Stimulated activated CD4-positive, alpha-beta T cell treated with anti-CD3 and anti-CD28 coated beads, Interleukin-4, amount 100 ng/mL, for 24 hours (primary cell): ENCODE measurements at places on chromosomes 12 and 14.

DNA sequence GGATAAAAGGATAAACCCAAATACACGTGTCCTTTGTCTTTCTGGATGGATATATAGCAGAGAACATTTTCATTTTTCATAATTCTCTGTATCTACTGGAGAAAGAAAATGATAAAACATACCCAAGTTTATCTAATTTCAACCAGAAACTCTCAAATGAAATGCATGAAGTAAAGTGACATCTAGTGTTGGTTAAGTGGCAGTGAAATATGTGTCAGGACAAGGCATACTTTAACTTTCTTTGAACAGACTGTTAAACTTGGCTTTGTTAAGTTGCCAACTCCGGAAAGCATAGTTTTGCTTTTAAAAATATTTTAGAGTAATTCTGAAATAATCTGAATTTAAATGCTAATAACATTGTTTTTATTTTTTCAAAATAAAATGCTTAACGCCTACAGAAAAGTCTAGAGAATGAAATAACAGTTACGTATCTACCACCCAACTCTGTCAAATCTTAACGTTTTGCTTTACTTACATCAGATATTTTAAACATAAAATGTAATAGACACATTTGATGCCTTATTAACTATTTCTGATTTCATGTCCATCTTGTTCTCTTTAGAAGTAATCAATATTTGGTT is 25.2 kb upstream of the NTN4 start:
- no peak for DNase-seq

DNA sequence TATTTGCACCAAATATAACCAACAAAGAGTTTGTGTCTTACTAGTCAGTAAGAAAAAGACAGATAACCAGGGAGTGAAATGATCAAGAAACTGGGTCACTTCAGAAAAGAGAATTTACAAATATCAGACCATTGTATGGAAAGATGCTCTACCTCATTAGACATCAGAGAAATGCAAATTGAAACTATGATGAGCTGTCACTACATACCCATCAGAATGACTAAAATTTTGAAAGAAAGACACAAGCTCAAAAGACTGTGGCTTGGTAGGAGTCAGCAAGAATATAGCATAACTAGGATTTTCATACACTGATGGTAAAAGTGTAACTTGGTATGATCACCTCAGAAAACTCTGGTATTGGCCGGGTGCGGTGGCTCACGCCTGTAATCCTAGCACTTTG is 247.2 kb downstream of the BMP4 start:
- DNase-seq: no peak

DNA sequence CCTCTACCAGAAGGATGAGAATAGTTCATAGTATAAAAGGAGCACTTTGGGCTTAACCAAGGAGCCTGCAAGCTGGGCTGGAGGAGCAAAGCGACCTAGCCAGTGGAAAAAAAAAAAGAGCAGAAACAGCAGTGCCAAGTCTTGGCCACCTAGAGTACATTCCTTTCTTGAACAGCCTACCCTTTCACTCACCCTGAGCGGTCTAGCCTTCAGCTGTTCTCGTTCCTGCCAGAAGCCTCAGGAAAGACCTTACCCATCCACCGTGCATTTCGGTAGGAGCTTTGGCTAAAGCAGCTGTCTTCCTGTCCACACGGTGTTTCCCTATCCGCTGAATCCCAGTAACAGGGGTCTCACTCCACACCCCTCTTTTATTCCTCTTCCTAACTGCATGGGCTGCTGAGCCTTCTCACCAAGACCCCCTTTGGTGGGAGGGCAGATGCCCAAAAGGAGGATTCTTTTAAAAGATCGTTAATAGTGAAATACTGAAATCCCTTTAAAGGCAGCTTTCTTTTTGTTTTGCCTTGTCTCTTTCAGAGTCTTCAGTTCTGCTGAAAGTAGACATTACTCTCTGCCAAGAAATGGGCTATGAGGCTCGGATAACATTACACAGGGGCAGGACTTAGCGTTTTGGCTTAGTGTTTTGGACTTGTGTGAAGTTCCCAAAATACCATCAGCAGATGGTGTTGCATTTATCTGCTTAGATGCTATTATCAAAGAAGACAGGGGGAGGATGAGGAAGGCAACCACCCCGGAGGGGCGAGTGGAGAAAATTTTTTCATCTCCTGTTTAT is 88.5 kb upstream of the METAP2 start:
- no peak for DNase-seq

DNA sequence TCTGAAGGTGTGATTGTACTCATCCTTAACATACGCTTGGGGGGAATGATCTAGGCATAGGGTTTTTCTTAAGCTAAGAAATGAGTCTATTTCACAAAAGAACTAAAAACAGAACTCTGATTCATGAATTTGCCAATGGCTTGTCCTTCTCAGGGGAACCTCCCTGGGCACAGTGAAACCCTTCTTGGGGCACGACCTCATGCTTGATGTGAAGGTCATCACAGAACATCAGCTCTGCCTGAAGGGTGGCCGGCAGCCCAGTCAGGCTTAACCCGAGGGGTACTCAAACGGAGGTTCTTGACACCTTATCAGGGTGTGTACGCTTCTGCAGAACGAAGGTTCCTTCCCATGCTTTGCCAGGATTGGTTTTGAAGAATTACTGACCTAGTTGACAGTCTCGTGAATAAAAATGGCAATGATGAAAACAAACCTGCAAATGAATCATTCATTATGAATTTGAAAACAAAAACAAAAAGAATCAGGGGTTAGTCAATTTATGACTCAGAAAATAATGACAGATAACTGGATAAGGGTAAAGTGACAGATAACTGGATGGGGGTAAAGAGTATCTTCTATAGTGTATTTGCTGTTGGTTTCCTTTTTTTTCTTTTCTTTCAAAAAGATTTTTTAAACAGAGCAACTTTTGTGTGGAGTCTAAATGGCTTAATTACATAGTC is 86.4 kb downstream of the GALNT8 start:
- DNase-seq: no peak

DNA sequence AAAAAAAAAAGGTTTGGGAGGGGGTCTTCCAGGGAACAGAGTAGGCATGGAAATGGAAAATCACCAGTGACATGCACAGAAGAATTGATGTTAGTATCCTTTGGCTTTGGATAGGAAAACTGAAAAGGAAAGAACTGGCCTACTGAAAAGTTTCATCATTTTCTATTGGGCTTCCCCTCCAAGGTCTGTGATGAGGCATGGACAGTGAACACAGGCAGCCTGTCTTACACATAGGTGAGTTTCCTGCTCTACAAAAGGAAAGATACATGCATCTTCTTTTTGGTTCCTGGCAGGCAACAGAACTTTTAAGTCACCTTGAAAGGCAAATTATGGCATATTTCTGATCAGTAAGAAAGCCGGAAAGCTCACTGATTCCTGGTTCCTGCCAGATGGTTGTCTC is 5.8 kb downstream of the BMAL2 start:
- DNase-seq: no peak

- no peak for DNase-seq
Measured at GRCh38 chr12:53204351-53204750, 2.7 kb downstream of the ITGB7 start.

DNA sequence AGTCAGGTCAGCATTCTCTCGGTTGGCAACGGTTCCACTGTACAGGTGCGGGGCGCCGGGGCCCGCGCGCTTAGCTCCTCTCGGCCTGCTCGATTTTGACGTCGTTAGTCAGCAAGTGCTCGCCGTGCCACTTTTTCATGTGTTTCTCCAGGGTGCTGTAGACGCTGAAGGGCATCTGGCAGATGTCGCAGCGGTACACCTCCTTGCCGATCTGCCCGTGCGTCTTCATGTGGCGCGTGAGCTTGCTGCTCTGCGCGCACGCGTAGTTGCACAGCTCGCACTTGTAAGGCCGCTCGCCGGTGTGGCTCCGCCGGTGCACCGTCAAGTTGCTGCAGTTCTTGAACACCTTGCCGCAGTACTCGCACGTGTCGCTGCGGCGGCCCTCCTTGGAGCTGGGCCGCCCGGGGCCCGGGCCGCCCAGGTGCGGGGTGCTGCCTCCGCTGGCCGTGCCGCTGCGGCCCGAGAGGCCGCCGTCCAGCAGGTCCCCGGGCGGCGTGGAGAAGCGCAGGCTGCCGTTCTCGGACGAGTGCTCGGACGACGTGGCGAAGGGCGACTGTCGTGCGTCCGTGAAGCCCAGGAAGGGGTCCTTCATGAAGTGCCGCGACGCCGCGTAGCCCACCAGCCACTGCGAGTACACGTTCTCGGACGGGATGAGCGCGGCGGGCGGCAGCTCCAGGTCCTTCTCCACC is 97.8 kb downstream of the BCL11B start:
- DNase-seq: no peak

- DNase-seq: no peak
Measured at GRCh38 chr12:49873361-49873934, 30.3 kb downstream of the FAIM2 start.

DNA sequence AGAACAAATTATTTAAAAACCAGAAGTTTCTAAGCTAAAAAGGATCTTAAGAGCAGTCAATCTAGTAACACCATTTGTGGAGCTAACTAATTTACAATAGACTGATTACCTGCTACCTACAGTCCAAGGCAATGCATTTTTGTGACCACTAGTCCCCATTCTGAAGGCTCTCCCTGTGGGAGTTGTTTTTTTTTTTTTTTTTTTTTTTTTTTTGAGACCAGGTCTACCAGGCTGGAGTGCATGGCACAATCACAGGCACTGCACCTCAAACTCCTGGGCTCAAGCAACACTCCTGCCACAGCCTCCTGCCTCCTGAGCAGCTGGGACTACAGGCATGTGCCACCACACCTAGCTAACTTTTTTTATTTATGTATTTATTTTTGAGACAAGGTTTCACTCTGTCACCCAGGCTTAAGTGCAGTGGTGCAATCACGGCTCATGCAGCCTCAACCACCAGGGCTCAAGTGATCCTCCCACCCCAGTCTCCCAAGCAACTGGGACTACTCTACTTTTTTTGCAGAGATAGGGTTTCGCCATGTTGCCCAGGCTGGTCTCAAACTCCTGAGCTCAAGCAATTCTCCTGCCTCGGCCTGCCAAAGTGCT is 3.9 kb downstream of the GNPTAB start:
- DNase-seq: no peak

DNA sequence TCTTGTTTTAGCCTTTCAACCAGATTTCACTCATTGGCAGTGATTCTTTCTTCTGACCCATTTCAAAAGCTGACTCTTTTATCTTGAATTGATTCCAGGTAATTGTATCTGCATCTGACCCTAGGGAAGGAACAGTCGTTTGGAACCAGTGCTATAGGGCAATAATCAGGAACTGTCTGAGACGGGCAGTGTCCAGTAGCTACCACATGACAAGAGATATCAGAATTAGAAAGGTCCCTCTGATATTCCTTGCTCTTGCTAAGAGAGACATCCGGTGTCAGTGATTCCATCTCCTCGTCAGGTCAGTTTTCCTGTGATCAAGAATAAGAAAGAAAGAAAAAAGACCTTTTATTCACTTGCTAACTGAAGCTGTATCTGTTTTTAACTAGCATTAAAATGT is 47.8 kb upstream of the PDE3A start:
- no peak for DNase-seq

GRCh38 chr14:64508215-64508776 is 3.7 kb downstream of the ZBTB1 start:
- DNase-seq: no peak

DNA sequence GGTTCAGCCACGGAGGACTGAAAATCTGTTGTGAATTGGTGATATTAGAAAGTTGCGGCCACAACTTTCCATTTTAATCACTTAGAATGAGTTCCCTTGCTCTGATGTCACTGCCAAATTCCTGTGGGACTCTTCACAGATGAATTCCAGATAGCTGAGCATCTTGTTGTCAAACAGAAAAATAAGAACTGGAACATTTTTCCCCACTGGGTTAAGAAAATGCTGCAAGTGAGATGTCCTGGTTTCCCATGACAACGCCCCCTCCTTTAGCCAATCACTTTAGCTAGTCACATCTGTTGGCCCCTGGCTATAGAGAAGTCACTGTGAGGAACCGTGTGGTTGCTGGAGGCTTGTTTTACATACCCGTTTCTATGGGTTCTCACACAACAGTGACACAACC is 135.9 kb downstream of the KTN1 start:
- no peak for DNase-seq

DNA sequence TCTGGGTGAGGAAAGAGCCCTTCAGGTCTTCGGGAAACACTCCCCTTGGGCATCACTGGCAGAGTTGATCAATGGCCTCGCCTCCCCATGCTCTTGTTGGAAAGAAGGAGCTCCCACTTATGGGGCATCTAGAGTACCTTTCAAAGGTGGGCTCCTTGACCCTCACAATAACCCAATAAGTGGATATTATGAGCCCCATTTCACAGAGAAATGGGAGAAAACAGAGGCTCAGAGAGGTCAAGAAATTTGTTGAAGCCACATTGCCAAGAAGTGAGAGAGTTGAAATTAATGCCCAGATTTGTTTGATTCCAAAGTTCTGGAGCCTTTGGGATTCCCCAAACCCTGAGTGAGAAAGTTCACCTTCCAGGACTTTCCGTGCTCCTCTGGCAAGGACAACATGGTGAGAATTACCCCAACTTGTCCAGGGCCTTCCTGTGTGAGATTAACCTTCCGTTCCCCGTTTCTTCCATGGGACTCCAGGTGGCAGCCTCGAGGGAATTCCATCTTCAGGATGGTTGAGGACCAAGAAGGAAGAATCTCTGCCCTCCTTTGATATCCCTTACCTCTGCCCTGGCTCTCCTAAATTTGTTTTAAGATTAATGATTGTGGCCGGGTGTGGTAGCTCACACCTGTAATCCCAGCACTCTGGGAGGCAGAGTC is 7.5 kb upstream of the CHD4 start:
- DNase-seq: no peak

- no peak for DNase-seq
Measured at GRCh38 chr14:41824441-41824840, 217.8 kb downstream of the LRFN5 start.

- DNase-seq: peak; percentile 85
Measured at GRCh38 chr14:35416108-35416750, 11.7 kb upstream of the NFKBIA start.

DNA sequence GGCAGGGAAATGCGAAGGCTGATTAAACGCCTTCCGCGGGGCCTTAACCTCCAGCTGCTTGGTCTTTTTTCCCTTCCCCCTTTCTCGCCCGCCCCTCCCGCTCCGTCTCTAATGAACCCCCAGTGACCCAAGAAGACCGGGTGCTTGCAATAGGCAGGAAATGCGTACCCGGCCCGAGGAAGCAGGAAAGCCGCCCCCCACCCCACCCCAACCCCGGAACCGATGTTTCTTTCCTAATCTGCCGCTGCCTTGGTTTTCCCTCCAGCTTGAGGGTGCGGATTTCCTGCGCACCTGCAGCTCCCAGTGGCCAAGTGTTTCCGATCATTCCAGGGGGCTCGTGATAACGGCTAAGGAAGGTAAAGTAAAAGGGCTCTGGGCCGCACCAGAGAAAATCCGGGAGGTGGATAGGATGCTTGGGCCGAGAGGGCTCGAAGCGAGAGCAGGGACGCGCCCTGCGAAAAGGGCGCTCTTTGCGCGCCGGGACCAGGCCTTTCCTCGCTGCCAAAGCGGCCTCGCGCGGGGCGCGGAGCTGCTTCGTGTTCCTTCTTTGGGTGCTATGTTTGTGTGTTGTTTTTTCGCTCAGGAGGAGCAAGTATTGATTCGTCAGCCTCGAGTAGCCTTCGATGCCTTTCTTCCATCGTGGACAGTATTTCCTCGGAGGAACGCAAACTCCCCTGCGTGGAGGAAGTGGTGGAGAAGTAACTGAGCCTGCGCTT is 983 bp downstream of the MYF6 start:
- DNase-seq: no peak

GRCh38 chr14:93082576-93083001 is 33.1 kb downstream of the ITPK1 start:
- no peak for DNase-seq
